ENCODE measurements at places on chromosomes 3 and 15.
A peak's percentile ranks its signal among the peaks of the same experiment; 100 is the strongest.

GRCh38 chr3:25441234-25441856, 13.3 kb downstream of the RARB start:
- DNase-seq, result no peak

DNA sequence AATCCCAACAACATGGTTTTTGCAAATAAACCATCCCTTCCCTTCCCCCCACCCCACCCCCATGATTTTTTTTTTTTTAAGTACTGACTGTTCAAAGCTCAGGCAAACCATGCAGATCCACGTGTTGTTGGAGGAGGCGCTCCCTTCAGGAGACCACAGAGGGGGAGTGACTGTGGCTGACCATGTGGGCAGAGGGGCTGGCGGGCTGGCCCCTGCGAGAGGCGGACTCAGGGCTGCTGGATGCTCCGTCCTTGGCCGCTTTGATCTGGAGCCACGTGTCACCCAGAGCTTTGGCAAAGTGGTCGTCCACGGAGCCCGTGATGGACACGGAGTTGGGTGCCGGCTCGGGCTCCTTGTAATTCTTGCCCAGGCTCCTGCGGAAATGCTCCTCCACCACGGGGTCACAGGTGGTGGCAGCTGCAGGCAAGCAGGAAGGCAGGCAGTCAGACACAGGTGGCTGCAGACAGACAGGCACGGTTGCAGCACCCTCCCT, 85.3 kb downstream of the VGLL4 start:
- DNase-seq, result peak; percentile 50

DNA sequence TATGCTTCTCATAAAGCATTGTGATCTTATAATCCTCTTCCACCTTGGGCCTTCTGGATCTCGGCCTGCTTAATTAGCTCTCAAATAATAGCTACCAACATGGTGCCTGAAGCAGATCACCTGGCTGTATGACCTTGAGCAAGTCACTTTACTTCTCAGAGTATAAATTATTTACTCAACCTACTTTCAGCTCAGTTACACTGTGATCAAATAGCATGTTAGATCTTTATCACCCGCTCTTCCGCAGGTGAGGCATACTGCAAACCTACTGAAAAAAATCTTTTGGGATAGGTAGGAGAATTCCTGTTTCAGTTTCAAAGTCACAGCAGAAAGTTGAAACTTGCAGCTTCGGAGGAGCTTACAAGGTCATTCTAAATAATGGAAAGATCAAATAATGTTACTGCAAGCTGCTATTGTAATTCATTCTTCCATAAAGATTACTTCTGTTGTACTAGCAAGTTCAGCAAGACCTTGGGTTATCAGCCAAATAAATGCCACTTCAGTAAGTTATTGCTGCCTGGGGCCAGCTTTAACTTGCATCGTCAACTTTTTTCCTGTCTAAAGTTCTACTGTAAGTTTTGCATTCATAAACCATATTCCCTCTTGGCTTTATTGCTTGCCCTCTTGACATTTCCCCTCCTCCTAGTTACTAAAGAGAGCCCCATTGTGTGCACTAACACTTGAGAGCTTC, 268.4 kb upstream of the ATP11B start:
- DNase-seq, result no peak

DNA sequence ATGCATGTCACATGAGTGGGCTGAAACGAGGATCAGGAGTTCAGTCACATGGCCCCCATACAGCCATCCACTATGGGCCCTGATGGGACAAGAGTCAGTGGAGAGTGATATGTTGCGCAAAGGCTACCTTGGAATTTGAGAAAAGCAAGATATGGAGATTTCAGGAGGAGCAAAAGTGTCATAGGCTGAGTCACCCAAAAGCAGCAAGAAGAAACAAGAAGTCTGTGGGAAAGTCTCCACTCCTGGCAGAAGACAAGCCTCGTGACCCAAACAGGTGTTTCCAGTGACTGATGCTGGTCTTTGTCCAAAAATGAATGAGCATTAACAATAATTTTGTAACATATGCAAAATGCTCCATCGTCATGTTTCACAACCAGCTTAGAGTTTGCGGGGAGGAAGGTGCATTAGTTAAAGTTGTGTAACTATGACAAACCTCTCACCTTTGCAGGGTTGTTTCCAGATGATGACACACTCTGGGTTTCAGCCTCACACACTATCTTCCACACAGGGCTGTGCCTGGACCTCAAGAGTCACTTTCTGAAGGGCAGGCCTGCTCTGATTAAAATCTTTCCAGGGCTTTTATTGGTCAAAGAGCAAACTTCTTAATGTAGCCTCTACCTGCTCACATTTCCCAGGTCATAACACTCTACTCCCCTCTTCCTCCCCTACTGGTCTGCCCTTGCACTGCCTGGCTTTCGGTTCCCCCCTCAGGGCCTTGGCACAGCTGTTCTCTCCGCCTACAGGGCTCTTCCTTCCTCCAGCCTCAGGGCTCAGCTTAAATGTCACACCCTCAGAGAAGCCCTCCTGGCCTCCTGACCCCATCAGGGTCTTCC, 3.9 kb upstream of the DNASE1L3 start:
- peak; percentile 47 for DNase-seq

- no peak for DNase-seq
Measured at GRCh38 chr3:172640751-172641150, 70.1 kb downstream of the NCEH1 start.

GRCh38 chr3:140555666-140556065, 122.2 kb upstream of the TRIM42 start:
- DNase-seq, result no peak

GRCh38 chr15:80769829-80770705, 9.1 kb upstream of the CEMIP start:
- peak; percentile 72 for DNase-seq

DNA sequence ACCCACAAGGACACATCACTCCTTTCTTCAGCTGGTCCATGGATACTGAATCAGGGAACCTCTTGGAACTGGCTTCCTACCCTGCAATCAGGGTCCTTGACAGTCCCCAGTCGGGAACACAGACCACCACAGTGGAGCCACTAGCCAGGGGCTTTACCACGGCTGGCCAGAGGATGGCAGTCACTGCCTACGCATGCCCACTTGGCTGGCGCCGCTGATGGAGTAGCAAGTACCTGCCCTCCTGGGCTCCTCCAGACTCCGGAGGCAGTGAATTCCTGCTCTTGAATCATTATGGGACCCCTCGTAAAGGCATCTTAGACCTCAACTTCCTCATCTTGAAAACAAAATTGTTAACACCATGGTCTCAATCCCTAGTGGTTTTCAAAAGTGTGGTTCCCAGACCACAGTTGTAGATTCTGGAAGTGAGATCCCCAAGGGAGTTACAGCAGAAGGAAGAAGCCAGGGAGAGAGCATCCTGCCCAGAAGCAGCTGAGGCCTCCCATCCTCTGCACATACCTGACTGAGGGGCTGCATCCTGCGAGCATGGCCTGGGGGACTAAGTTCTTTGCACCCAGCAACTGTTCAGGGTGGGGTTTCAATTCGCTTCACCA, 9.1 kb upstream of the SKIC8 start:
- peak; percentile 52 for DNase-seq

DNA sequence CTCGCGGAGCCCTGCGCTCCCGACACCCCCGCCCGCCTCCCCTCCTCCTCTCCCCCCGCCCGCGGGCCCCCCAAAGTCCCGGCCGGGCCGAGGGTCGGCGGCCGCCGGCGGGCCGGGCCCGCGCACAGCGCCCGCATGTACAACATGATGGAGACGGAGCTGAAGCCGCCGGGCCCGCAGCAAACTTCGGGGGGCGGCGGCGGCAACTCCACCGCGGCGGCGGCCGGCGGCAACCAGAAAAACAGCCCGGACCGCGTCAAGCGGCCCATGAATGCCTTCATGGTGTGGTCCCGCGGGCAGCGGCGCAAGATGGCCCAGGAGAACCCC, 464 bp downstream of the SOX2 start:
- DNase-seq, result no peak

DNA sequence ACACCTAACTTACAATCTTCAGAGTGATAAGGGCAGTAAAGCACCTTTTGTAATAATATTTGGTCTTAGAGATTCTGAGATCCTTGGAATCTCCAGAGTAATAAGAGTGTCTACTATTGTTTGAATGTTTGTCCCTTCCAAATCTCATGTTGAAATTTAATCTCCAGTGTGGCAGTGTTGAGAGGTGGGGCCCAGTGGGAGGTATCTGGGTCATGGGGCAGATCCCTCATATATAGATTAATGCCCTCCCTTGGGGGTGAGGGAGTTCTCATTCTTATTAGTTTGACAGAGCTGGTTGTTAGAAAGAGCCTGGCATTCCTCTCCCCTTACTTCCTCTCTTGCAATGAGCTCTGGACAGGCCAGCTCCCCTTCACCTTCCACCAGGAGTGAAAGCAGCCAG, 16.0 kb downstream of the DZIP1L start:
- DNase-seq, result no peak

DNA sequence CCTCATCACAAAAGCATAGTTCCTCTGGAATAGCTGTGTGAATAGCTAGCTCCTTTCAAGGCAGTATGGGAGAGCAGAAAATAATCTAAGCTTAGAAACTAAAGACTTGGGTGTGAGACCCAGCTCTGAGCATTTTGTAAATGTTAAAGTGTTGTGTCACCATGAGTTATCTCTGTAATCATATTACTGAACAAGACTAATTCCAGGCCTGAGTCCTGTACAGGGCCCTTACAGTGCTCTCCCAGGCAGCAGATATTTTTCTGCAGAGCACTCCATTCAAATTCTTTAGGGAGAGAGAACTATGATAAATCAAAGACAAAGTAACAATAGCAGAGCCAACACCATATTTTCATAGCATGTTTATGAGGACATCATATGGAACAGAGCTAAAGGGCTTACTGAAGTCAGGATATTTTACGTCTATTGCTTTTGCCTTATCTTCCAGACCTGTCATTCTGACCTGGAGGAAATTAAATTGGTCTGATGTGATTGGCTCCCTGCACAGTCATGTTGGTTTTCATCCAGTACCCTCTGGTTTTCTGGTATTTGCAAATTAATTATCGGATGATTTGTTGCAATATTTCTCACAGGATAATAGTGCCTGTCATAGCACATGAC, 172.6 kb upstream of the PPP2R3A start:
- no peak for DNase-seq

GRCh38 chr15:95086531-95087252, 855.3 kb downstream of the MCTP2 start:
- DNase-seq, result peak; percentile 90

GRCh38 chr15:37888356-37888755, 46.1 kb upstream of the TMCO5A start:
- DNase-seq, result no peak

DNA sequence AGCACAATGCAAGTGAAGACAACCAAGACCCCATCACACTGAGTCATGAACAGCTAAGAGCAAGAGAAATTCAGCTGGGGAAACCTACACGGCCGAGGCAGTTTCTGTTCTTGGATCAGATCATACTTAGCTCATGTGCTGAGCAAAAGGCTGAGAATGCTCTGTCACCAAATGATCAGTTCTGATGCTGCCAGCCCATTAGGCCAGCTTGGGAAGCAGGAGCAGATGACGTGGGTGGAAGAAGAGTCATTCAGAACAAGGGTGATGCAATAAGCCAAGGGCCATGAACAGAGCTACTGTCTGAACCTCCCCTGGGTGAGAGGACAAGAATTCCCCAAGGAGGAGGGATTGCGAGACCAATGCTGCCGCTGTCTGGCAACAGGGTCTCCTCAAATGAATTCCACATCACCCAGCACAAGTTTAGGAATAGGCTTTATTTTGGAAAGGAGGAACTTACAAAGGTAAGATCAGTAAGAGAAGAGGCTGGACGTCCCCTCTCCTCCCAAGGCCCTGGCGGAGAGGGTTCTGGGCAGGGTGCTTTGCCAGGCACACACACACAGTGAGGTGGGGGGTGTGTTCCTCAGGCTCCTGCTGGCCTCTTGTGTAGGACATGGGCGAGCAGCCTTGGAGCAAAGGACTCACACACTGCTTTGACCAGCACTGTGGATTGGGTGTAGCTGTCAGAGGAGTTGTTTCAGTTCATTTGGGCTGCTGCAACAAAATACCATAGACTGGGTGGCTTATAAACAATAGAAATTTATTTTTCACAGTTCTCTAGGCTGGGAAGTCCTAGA, 65.6 kb upstream of the CTXND1 start:
- DNase-seq, result peak; percentile 89

- DNase-seq, result no peak
Measured at GRCh38 chr3:134749802-134750553, 45.1 kb upstream of the EPHB1 start.

- no peak for DNase-seq
Measured at GRCh38 chr3:158379517-158379916, 191.5 kb upstream of the MLF1 start.

DNA sequence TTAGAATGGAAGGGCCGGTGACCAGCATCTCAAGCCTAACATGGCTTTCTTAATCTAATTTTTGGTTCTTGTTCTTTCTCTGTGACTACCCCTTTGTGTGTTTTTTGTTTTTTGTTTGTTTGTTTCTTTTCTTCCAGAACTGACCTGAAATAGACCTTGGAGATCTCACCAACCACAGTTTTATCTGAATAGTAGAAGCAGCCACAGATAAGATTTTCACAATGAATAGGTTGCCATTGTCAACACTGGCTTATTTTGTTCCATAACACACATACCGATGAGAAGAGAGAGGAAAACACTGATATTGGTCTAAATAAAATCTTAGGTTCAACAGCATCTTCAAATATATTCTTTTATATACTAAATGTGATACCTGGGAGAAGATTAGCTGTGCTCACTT, 11.5 kb downstream of the ILDR1 start:
- peak; percentile 26 for DNase-seq

GRCh38 chr3:180277041-180277440, 240.3 kb upstream of the PEX5L start:
- DNase-seq, result no peak

DNA sequence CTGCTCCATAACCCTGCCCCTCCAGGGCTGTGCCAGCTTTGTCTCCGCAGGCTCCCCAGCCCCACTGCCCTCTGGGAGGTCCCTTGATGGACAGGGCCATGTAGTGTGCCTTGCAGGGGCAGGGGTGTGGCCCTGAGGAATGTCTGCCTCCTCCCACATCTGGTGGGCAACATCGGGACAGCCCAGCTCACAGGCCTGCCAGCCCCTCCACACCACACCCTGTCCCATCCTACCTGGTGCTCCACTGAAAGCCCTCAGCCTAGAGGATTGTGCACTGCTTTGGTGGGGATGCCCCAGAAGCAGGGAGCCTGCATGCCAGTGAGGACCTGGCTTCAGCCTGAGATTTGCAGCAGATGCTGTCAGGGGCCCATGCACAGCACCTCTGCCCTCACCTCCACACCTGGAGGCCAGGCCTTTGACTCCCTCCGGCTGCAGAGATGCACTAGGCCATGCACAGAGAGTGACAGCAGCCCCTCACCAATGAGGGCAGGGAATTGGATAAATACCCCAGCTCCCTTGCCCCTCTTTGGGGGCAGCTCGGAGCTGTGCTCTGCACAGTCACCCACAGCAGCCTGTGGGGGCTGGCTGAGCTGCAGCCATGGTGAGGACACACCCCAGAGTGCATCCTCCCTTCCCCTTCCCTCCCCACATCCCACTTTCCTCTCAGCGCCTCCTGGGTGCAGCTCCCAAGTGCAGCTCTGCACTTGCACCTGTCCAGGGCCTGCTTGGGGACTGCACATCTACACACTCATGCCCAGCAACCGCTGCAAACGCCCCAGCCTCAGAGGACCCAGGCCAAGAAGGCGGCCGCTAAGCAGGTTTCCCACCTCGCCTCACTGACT, 2.7 kb downstream of the C3orf22 start:
- DNase-seq, result no peak

Measured in amniotic epithelial cell (primary cell).